ENCODE measurements at places on chromosomes 3 and 15. TPM values are rescaled to one million over a fixed set of nuclear protein-coding genes. Genes with fewer than 3 reads are reported as not detected.

DNA sequence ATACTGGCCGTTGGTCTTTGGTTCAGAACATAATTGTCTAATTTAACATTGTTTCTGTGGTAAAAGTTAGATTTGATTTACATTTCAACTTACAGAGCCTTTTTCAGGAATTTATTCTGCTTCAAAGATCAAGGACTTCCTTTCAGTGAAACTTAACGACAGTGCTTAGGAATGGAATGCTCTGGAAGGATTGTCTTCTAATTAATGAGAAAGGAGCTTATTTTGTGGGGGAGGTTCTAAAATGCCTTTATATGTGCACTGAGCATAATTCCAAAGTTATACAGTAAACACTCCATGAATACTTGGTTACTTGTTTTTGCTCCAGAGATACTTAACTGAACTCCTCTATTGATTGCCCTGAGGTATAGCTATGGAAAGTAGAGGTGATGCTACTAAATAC is 75.7 kb downstream of the CACNA1D start:
- peaks cover 7% of the 10 kb centered on the region for H3K27me3 ChIP-seq
- H3K4me3 ChIP-seq: no peak overlapping the region
- H3K27ac ChIP-seq: no peak overlapping the region
- no peak for DNase-seq
- H3K36me3 ChIP-seq: no peaks in the 10 kb centered on the region

DNA sequence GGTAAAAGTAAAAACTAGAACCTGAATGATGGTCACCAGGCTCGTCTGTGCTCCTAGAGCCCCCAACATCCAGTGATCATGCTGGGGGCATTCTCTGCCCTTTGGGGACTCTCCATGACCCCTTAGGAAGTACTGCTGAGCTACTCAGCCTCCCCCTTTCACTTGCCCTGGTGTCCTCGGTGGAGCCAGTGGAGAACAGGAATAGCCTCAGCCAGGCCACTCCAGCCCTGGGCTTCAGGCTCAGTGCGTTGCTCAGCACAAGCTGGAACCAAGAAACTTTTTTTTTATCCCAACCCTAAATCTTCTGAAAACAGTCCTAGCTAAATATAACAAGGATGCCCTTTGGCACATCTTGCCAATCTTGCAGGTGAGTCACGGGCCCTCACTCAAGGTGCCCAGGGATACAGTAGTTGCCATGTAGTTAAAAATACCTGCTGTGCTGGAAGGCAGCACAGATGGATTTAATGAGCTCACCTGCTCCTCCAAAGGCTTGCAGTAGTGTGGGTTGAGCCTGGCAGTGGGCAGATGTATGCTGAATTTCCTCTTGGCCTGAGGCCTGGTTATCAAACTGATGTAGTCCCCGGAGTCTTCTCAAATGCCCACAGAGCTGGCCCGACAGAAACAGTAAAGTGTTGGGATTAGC is 46.9 kb upstream of the TMEM158 start:
- H3K4me1 ChIP-seq: no peaks in the 10 kb centered on the region
- H3K27me3 ChIP-seq: peaks cover 31% of the 10 kb centered on the region
- no peak overlapping the region for H3K4me3 ChIP-seq
- no peak for DNase-seq
- no peaks in the 10 kb centered on the region for H3K36me3 ChIP-seq

- no peak for DNase-seq
- peaks cover 5% of the 10 kb centered on the region for H3K27me3 ChIP-seq
- peaks cover 7% of the 10 kb centered on the region for H3K4me1 ChIP-seq
- no peak overlapping the region for H3K27ac ChIP-seq
- H3K36me3 ChIP-seq: no peaks in the 10 kb centered on the region
Measured at GRCh38 chr15:65368302-65369211, 9.2 kb downstream of the IGDCC3 start.

DNA sequence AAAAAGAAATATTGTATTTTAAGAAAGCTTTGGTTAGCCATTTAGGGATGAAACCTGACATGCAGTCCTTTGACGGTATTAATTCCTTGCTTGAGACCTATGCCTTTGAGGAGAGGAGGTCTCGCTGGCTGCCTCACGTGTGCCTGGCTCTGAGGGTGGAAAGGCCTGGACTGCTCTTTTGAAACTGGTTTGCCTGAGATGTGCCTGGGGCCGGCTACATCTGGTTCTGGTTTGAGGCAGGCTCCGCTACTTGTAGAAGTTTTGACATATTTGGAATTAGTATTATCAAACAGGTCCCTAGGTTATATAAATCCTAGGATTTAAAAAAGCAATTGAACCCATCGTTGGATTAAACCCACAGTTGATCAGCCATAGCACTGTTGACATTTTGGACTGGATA is 6.5 kb downstream of the NISCH start:
- peaks cover 35% of the 10 kb centered on the region for H3K36me3 ChIP-seq
- peaks cover 16% of the 10 kb centered on the region for H3K4me1 ChIP-seq
- H3K27me3 ChIP-seq: no peaks in the 10 kb centered on the region
- no peak for DNase-seq
- no peak overlapping the region for H3K27ac ChIP-seq

DNA sequence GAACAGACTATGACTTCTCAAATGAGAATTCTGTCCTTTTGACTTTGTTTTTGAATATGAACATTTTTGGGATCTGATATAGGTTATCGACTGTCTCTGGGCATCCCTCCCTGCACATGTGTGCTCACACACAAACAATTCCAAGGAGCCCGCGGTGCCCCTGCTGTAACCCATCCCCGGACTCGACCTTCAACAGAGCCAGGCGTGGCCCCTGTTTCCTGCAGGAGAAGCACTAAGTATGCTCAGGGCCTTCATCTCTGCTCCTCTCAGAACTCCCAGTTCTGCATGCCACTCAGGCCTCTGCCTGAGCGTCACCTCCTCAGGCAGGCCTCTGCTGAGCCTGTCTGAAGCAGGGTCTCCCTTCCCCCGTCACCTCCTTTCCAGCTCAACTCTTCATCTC is 57.6 kb downstream of the NUP210 start:
- H3K36me3 ChIP-seq: no peaks in the 10 kb centered on the region
- H3K27ac ChIP-seq: no peak overlapping the region
- DNase-seq: no peak
- peaks cover 3% of the 10 kb centered on the region for H3K27me3 ChIP-seq
- no peak overlapping the region for H3K4me3 ChIP-seq
- H3K4me1 ChIP-seq: peaks cover 5% of the 10 kb centered on the region

DNA sequence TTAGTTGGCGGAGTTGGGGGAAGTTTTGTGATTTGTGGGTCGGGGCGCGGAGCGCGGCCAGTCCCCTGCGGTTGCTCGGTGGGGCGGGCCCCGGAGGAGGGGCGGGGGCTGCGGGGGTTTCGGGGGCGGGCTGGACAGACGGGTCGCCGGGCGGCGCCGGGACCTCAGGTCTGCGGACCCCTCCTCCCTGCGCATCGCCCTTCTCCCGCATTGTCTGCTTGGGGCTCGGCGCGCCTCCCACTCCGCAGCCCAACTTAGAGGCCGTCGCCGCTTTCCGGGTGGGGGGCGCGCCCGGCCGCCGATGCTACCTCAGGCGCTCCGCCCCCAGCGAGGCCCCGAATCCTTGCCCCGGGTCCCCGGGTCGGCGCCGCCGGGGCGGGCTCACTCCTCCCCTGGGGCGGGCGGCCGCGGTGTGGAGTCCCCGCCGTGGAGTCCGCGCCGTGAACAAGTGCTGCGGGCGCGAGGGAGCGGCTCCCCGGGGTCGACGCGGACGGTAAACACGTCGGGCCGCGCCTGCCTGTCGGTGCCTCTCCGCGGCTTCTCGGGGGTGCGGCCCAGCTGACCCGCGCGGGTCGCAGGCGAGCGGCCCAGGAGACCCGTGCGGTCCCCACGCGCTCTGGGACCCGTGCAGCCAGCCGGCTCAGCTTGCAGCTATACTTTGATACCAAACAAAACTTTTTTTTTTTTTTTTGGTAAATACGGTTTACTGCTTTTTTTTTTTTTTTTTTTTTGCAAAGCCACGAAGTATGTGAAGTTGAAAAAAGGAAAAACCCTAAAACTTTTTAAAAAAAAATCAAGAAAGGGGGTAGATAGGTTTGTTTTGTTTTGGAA is 624 bp downstream of the AKAP13 start:
- peak; percentile 86 for DNase-seq
- peak overlapping the region; percentile 95 for H3K27ac ChIP-seq
- peak overlapping the region; percentile 93 for H3K4me3 ChIP-seq
- H3K27me3 ChIP-seq: no peaks in the 10 kb centered on the region
- peaks cover 47% of the 10 kb centered on the region for H3K4me1 ChIP-seq
- peaks cover 2% of the 10 kb centered on the region for H3K36me3 ChIP-seq

GRCh38 chr3:100360757-100361496 is 26.4 kb downstream of the NIT2 start:
- no peaks in the 10 kb centered on the region for H3K4me1 ChIP-seq
- H3K4me3 ChIP-seq: no peak overlapping the region
- no peaks in the 10 kb centered on the region for H3K27me3 ChIP-seq
- DNase-seq: no peak
- peaks cover 62% of the 10 kb centered on the region for H3K36me3 ChIP-seq

DNA sequence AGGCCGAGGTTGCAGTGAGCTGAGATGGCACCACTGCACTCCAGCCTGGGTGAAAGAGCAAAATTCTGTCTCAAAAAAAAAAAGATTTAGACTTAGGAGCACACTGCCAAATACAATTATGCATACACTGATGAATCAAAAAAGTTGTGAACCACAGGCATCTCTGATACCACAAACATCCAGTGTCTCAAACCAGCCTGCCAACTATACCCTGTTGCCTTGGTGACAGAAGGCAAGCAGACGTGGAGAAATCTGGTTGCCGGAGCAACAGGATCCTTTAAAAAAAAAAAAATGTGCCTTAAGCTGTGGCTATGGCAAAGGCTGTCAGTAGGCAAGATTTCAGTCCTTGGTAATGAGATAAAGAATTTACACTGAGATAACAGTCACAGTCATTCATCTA is 202.3 kb downstream of the NEK10 start:
- no peaks in the 10 kb centered on the region for H3K27me3 ChIP-seq
- H3K4me3 ChIP-seq: no peak overlapping the region
- peak; percentile 85 for DNase-seq
- no peaks in the 10 kb centered on the region for H3K36me3 ChIP-seq

The GP9 gene
- total RNA-seq: not detected

- H3K27ac ChIP-seq: no peak overlapping the region
- no peak for DNase-seq
- H3K27me3 ChIP-seq: no peaks in the 10 kb centered on the region
- no peak overlapping the region for H3K4me3 ChIP-seq
- peaks cover 38% of the 10 kb centered on the region for H3K4me1 ChIP-seq
Measured at GRCh38 chr15:35627696-35628095, 81.7 kb upstream of the DPH6 start.

The SLC9C1 gene
- total RNA-seq: not detected

- no peak for DNase-seq
- H3K27me3 ChIP-seq: no peaks in the 10 kb centered on the region
Measured at GRCh38 chr3:86416334-86416733, 574.6 kb downstream of the VGLL3 start.

DNA sequence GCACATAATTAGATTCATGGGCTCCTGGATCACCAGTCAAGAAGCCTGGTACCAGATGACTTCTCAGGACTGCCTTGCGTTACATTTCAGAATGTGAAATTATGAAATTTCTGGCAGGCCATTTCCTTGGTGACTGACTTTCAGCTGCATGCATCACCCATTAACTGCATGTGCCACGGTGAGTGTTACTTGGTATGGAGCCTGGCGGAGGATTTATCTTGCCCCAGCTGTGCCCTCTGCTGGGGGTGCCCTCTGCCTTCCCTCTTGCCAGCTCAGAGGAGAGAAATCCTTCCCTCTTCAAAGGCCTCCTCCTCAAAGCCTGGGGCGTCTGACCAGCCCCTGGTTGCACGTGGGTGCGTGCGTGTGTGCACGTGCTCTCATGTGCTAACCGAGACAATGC is 57.7 kb upstream of the CTSH start:
- no peaks in the 10 kb centered on the region for H3K36me3 ChIP-seq
- DNase-seq: no peak
- peaks cover 25% of the 10 kb centered on the region for H3K4me1 ChIP-seq
- H3K27ac ChIP-seq: no peak overlapping the region
- peaks cover 3% of the 10 kb centered on the region for H3K27me3 ChIP-seq

The IL20RB gene
- total RNA-seq: not detected
